ENCODE measurements at places on chromosomes 7 and 10.

- H3K4me1 ChIP-seq: peaks cover 57% of the 10 kb centered on the region
- no peaks in the 10 kb centered on the region for H3K36me3 ChIP-seq
- DNase-seq: peak; percentile 69
- H3K4me3 ChIP-seq: peak overlapping the region; percentile 94
- H3K27ac ChIP-seq: peak overlapping the region; percentile 9
Measured at GRCh38 chr10:33330543-33331378, 3.7 kb downstream of the NRP1 start.

- no peaks in the 10 kb centered on the region for H3K36me3 ChIP-seq
- no peak for DNase-seq
Measured at GRCh38 chr7:110637252-110637651, 453.7 kb upstream of the LRRN3 start.

DNA sequence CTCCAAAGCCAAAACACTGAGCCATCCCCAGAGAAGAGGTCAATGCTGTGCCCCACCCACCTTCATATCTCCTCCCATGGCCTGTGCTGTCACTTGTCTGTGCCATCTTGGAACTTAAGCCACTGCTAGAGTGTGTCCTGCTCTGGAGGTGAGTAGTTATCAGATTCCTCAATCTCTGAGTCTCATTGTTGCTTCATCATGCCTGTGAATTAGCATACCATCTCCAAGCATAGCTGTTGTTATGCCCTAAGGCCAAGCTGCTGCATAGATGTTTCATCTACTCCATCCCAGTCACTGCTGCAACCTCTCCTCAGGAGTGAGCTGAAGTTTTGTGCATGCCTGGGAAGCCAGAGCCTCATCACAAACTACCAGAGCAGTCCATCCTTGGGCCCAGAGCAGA, 349.0 kb downstream of the ZWINT start:
- H3K27ac ChIP-seq: no peak overlapping the region
- H3K27me3 ChIP-seq: no peaks in the 10 kb centered on the region
- no peaks in the 10 kb centered on the region for H3K4me1 ChIP-seq
- H3K36me3 ChIP-seq: no peaks in the 10 kb centered on the region

DNA sequence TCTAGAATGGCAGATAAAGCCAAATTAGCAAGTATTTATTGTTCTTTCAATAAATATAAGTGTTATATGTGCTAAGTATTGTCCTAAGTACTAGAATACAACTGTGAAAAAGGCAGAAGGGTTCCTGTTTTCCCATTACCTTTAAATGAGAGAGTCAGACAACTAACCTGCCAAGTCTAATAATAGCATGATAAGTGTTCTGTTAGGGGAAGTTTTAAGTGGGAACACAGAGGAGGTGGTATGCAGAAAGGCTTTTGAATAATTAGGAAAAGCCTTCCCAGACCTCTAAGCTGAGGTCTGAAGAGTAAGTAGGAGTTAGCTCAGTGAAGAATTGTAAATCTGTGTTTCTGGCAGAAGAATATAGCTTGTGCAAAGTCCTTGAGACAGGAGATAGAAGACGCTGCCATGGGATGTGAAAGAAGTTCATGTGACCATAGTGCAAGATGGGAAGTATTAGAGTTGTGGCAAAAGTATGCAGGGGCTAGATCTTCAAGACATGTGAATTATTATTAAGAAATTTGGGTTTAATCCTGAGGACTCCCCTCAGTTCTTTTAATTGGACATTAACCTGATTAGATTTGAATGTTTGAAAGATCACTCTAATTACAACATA, 12.5 kb downstream of the SHOC2 start:
- H3K4me3 ChIP-seq: no peak overlapping the region
- no peaks in the 10 kb centered on the region for H3K27me3 ChIP-seq
- H3K36me3 ChIP-seq: no peaks in the 10 kb centered on the region
- no peak overlapping the region for H3K27ac ChIP-seq
- H3K4me1 ChIP-seq: peaks cover 35% of the 10 kb centered on the region

- no peak overlapping the region for H3K27ac ChIP-seq
- no peak overlapping the region for H3K4me3 ChIP-seq
- no peaks in the 10 kb centered on the region for H3K27me3 ChIP-seq
- H3K36me3 ChIP-seq: peaks cover 50% of the 10 kb centered on the region
Measured at GRCh38 chr10:42523098-42523497, 115.3 kb downstream of the ZNF33B start.

GRCh38 chr10:88216976-88217375, 353.6 kb downstream of the PTEN start:
- no peaks in the 10 kb centered on the region for H3K4me1 ChIP-seq
- no peaks in the 10 kb centered on the region for H3K36me3 ChIP-seq
- no peaks in the 10 kb centered on the region for H3K27me3 ChIP-seq
- no peak overlapping the region for H3K4me3 ChIP-seq

GRCh38 chr10:71569775-71570588, 149.6 kb downstream of the C10orf105 start:
- H3K36me3 ChIP-seq: no peaks in the 10 kb centered on the region
- DNase-seq: peak; percentile 26
- H3K4me1 ChIP-seq: no peaks in the 10 kb centered on the region
- no peaks in the 10 kb centered on the region for H3K27me3 ChIP-seq
- no peak overlapping the region for H3K27ac ChIP-seq

- no peak overlapping the region for H3K27ac ChIP-seq
- H3K36me3 ChIP-seq: no peaks in the 10 kb centered on the region
- no peak for DNase-seq
- H3K27me3 ChIP-seq: no peaks in the 10 kb centered on the region
- peaks cover 6% of the 10 kb centered on the region for H3K4me1 ChIP-seq
- H3K4me3 ChIP-seq: no peak overlapping the region
Measured at GRCh38 chr10:93598157-93598556, 2.9 kb downstream of the RBP4 start.

DNA sequence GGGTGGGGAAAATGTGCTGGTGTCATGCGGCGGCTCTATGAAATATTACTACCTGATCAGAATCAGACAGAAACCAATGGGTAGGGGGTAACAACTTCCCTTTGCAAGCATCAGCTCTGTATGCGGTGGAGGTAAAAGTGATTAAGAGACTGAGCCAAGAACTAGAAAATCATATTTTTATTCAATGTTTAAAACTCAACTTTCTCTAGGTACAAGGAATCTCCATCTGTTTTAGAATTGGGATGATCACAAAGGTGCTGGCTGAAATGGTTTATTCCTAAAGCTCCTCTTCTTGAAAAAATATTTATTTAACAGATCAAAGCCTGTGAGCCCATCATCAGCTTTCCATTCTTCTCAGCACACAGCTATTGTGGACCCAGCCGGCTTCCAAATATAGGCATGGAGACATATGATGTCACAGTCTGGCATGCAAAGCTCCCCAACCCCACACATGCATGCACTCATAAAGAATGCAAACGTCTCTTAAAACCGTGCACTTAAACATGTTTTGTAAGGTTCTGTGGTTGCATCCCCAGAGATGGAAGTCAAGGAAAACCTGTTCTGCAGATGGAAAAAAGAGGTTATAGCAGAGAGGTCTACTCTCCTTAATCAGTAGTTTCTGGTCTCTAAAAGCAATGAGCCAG, 126.0 kb downstream of the SKIDA1 start:
- H3K27me3 ChIP-seq: no peaks in the 10 kb centered on the region
- peaks cover 3% of the 10 kb centered on the region for H3K4me1 ChIP-seq
- no peak overlapping the region for H3K27ac ChIP-seq
- no peak for DNase-seq
- H3K4me3 ChIP-seq: peak overlapping the region; percentile 7
- H3K36me3 ChIP-seq: no peaks in the 10 kb centered on the region

Measured in thoracic aorta (tissue), 2 donors.